SW 1271 (cell line): ENCODE measurements at places on chromosomes 1 and 21.

- DNase-seq, result no peak
These were observed 130.5 kb downstream of the ETS2 start for GRCh38 chr21:38936240-38936639.

DNA sequence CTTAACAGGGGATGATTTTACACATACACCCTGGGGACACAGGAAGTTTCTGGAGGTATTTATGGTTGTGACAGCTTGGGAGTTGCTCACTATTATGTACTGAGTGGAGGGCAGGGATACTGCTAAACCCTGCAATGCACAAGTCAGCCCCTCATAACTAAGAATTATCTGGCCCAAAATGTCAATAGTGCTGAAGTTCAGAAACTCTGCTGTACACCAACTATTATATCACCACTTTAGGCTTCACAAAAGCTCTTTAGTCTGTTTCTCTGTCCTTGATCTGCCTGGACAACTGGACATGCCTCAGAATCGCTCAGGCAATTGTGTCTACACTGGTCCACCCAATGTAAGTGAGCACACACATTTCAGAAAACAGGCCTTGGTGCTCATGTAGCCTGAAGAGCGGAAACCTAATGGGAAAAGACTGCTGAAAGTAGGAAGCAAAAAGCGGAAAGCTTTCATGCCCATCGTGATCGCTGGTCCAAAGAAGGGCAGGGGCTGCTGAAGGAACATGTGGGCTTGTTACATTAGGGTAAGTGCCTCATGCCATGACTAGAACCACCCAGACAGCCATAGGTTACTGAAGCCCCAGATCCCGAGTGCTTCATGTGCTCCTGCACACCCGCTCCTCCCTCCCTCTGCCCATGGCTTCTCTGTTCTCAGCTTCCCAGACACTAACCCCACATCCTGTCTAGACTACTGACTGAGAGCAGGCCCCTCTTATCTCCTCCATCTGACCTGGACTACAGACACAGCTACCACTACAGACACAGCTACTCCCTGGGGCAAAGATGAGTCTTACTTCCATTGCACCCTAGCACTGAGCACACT lies 73.5 kb downstream of the LRIG2 start:
- DNase-seq, result no peak

- DNase-seq, result no peak
These were observed 19.2 kb upstream of the KCNE2 start for GRCh38 chr21:34344584-34344983.

DNA sequence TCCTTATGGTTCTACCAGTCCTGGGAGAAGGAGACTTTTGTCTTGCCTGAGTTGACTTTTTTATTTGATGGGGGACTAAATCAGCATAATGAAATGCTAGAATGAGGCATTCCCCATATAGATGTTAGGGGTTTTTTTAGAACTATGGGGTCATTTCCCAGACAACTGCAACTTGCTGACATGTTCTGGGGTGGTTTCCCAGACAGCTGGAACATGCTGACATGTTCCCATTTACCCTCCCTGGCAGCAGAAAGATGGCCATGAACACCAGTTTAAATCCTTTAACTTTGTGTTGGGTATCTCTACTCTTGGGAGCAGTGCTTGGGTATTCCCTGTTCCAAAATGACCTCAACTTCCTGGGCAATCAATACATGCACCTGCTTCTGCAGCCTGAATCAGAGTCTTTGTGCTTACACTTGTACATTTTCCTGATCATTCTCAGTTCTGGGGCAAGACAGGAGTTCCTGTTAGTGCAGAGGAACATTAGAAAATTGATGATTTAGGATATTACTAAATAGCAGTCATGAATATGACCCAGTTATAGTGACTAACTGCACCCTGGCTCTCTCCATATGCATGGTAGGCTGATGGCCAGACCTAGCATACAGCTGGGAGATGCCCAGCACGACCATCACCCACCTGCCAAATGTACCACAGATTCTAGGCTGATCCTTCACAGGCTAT lies 75.4 kb upstream of the CD5L start:
- no peak for DNase-seq

- peak; percentile 6 for DNase-seq
These were observed 62.7 kb downstream of the CAMK2N1 start for GRCh38 chr1:20423169-20423795.

DNA sequence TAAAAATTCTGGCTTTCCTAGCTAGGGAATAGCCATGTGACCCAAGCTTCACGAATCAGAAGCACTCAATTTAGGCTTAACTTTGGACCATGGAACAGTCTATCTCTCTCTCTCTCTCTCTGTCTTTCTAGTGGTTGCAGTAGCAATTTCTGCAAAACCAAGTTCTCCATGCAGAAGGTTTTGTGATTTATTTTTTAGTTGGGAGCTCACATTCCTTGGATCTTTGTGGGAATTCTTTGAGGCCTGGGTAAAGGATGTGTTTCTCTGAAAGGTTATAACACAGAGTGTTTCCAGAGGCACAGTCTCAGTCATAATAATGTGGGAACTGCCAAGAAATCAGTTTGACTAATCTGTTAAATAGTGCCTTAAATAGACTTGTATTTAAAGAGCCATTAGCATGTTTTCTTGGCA lies 112.3 kb upstream of the COL11A1 start:
- DNase-seq, result no peak

DNA sequence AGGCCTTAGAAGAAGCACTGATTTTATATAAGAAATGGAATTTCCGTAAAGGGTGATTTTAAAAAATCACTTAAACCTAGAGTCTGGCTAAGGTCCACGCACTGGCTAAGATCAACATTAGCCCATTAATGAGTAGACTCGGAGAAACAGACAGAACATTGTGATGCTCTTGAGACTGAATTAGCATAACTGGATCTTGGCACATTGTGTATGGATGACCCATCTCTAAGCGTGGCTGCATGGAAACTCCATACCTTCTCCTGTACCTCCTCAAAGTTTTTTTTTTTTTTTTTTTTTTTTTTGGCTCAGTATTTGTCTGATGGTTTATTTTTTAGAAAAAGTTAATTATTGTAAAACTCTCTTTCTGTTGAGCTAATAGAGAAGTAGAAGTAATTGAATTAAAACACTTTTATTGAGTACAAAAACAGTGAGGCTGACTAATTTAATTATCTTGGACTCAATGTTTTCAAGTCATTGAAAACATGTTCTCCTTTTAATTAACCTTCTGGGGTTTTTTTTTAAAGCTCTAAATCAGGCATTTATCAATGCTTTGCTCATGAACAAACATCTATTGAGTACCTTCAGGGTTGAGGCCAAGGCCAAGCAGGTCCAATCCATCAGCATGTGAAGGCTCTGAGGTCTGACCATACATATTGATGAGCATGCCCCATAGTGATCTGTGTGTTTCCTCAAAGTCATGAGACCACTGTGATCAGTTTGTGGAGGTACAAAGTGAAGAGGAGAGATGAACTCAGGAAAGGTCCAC lies 74.0 kb downstream of the TLR5 start:
- no peak for DNase-seq

- no peak for DNase-seq
These were observed 5.0 kb upstream of the PPP1R15B start for GRCh38 chr1:204416589-204417073.

- no peak for DNase-seq
These were observed 48.3 kb downstream of the HTR6 start for GRCh38 chr1:19712928-19713327.

DNA sequence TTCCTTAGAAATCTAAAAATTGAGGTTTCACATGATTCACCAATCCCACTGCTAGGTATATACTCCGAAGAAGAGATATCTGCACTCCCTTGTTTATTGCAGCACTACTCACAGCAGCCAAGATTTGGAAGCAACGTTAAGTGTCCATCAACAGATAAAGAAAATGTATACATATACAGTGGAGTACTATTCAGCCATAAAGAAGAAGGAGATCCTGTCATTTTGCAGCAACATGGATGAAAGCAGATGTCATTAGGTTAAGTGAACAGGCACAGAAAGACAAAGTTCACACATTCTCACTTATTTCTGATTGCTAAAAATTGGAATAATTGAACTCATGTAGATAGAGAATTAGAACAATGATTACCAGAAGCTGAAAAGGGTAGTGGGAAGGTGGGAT lies 56.4 kb downstream of the RABGAP1L start:
- DNase-seq, result no peak

DNA sequence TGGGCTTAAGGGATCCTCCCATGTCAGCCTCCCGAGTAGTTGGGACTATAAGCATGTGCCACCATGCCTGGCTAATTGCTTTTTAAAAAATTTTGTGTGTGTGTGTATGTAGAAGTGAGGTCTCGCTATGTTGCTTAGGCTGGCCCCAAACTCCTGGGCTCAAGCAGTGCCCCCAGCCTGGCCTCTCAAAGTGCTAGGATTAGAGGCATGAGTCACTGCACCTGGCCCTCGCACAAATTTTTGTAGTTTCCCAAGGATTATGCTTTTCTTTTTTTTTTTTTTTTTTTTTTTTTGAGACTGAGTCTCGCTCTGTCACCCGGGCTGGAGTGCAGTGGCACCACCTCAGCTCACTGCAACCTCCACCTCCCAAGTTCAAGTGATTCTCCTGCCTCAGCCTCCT lies 144.4 kb upstream of the HNRNPU start:
- DNase-seq, result no peak

- no peak for DNase-seq
These were observed 229.6 kb upstream of the COA6 start for GRCh38 chr1:234143681-234144080.

GRCh38 chr1:41529621-41530395 lies 45.3 kb upstream of the EDN2 start:
- no peak for DNase-seq

DNA sequence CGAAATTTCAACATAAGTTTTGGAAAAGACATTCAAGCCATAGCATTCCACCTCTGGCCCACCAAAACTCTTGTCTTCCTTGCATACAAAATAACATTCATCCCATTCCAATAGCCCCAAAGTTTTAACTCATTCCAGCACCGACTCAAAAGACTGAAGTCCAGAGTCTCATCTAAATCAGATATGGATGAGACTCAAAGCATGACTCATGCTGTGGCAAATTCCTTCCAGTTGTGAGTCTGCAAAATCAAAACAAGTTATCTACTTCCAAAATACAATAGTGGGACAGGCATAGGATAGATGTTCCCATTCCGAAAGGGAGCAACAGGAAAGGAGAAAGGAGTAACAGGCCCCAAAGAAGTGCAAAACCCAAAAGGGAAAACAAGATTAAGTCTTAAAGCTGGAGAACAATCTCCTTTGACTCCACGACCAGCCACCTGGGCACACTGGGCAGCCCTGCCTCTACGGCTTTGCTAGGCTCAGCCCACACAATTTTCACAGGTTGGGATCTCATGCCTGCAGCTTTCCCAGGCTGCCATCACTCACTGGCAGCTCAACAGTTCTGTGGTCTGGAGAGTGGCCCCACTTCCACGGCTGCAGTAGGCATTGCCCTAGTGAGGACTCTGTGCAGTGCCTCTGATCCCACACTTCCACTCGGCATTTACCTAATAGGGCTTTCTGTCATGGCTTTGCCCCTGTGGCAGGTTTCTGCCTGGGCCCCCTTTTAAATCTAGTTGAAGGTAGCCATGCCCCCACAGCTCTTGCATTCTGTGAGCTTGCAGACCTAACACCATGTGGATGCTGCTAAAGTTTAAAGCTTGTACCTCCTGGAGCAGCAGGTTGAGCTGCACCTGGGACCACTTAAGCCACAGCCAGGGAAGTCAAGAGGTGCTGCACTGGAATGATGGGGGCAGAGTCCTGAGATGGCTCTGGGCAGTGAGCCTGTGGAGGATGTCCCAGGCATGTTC lies 51.0 kb downstream of the RUNX3 start:
- no peak for DNase-seq

DNA sequence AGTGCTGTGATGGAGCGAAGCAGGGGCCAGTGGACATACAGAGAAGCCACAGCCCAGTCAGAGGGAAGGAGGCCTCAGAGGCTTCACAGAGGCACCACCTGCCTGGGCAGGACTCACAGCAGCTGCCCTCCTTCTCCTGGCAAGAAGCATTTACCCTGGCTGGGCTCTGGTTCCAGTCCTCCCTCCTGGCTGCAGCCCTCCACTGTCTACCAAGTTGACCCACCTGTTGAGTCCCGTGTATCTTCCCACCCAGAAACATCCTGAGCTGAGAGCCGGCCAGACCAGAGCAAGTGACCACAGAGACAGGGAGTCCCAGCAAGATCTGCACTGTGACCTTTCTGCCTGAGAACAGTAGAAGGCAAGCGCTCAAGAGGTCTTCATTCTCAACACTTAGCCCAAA lies 49.7 kb downstream of the GLIS1 start:
- DNase-seq, result no peak

GRCh38 chr1:6116137-6116536 lies 64.0 kb downstream of the CHD5 start:
- peak; percentile 22 for DNase-seq

GRCh38 chr1:169392406-169392805 lies 24.4 kb downstream of the BLZF1 start:
- DNase-seq, result no peak

- DNase-seq, result no peak
These were observed at the start of gene FCN3 for GRCh38 chr1:27374362-27375086. Gene FCN3, minus strand, starts transcription at chr1:27374824. Its CDS starts 6 bp downstream, at chr1:27374818.

DNA sequence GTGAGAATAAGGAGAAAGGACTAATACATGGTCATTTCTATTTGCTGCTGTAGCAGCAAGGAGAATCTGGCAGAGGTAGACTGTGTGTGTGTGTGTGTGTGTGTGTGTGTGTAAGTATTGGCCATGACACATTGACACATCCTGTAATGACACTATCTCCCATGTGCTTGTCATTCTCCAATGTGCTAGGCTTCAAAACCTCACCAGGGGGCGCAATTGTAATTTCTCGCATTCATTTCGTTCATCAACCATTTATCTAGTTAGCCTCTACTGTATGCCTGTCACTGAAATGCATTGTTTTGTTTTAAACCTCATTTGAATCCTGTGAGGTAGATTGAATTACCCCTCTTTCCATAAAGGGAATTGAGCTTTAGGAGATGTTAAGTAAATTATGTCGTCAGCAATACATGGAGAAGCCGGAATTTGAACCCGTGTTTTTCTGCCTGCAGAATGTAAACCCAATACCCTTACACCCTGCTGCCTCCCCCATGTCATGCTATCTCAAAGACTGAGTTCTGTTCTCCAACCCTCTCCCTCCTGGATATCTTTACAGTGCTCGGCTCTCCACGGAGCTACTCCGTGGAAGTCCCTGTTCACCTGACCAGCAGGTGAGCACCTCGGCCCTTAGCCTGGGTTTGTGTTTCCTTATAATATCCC lies 100.8 kb downstream of the UCK2 start:
- DNase-seq, result no peak

GRCh38 chr1:162191396-162192305 lies 122.2 kb downstream of the NOS1AP start:
- no peak for DNase-seq

GRCh38 chr1:67886076-67886475 lies 52.8 kb upstream of the GNG12 start:
- no peak for DNase-seq

DNA sequence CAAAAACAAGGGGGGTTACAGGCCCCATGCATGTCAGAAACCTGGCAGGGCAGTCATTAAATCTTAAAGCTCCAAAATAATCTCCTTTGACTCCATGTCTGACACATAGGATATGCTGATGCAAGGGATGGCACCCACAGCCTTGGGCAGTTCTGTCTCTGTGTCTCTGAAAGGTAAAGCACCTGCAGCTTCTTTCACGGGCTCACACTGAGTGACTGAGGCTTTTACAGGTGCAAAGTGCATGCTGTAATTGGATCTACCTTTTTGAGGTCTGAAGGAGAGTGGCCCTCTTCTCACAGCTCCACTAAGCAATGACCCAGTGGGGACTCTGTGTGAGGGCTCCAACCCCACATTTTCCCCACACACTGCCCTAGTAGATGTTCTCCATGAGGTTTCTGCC lies 1309.0 kb upstream of the B3GALT2 start:
- no peak for DNase-seq
